H1 (cell line): ENCODE measurements at places on chromosomes 16 and 17. TPM values are rescaled to one million over a fixed set of nuclear protein-coding genes. Genes with fewer than 3 reads are reported as not detected.

Gene GP1BA
- polyA plus RNA-seq = not detected in 2 replicates

Gene STX4
- 25.8 and 32.1 TPM in 2 replicates for polyA plus RNA-seq

Gene BAHCC1
- 0.26 and 0.61 TPM in 2 replicates for polyA plus RNA-seq

Gene HAS3
- polyA plus RNA-seq = 32.1 and 36.3 TPM in 2 replicates

Gene CIAO3
- 20.0 and 29.6 TPM in 2 replicates for polyA plus RNA-seq

Gene TBC1D3
- polyA plus RNA-seq = not detected in 2 replicates

Gene ACSM2A
- polyA plus RNA-seq = not detected in 2 replicates

Gene SLC5A10
- polyA plus RNA-seq = 0.05 and 0.11 TPM in 2 replicates

Gene TEX14
- 0.55 and 0.83 TPM in 2 replicates for polyA plus RNA-seq

Gene MT1E
- polyA plus RNA-seq = 109 and 117 TPM in 2 replicates

Gene CLEC16A
- polyA plus RNA-seq = 7.6 and 10.4 TPM in 2 replicates

Gene CLEC18C
- polyA plus RNA-seq = 0.11 and 0.52 TPM in 2 replicates

Gene SEPTIN12
- polyA plus RNA-seq = 0.08 and 0.24 TPM in 2 replicates

Gene PCYT2
- polyA plus RNA-seq = 31.3 and 37.7 TPM in 2 replicates

Gene NPIPA3
- 0.88 and 2.0 TPM in 2 replicates for polyA plus RNA-seq

Gene GRIN2A
- polyA plus RNA-seq = 0.18 and 0.42 TPM in 2 replicates

Gene RASL10B
- 17.5 and 21.8 TPM in 2 replicates for polyA plus RNA-seq

Gene KRT16
- not detected in 2 replicates for polyA plus RNA-seq

Gene CD300LF
- not detected in 2 replicates for polyA plus RNA-seq

Gene MYH2
- polyA plus RNA-seq = 1.0 and 2.7 TPM in 2 replicates

Gene PPY
- 0.26 TPM in 1 of 2 replicates, not detected in the other for polyA plus RNA-seq

Gene SHISA9
- polyA plus RNA-seq = 25.6 and 28.7 TPM in 2 replicates

Gene LRRC37A
- 1.1 and 1.4 TPM in 2 replicates for polyA plus RNA-seq

Gene AANAT
- 0.53 and 1.1 TPM in 2 replicates for polyA plus RNA-seq

Gene PRAC1
- polyA plus RNA-seq = not detected in 2 replicates

Gene SLFN14
- polyA plus RNA-seq = 0.03 TPM in 1 of 2 replicates, not detected in the other

Gene OTOP2
- polyA plus RNA-seq = 0.23 and 0.27 TPM in 2 replicates

Gene KRTAP4-4
- polyA plus RNA-seq = not detected in 2 replicates

Gene RUNDC3A
- 13.8 and 15.6 TPM in 2 replicates for polyA plus RNA-seq

Gene TBC1D3H
- polyA plus RNA-seq = not detected in 2 replicates

Gene ZNF652
- polyA plus RNA-seq = 7.3 and 13.5 TPM in 2 replicates

Gene PRR35
- polyA plus RNA-seq = 0.38 and 0.52 TPM in 2 replicates

Gene PAM16
- polyA plus RNA-seq = 198 and 228 TPM in 2 replicates

Gene NPIPB9
- polyA plus RNA-seq = 0.41 and 0.42 TPM in 2 replicates

Gene TBC1D3C
- polyA plus RNA-seq = 0.68 TPM in 1 of 2 replicates, not detected in the other

Gene MGAT5B
- 7.9 and 12.7 TPM in 2 replicates for polyA plus RNA-seq

Gene MMP25
- polyA plus RNA-seq = 7.7 and 14.8 TPM in 2 replicates

Gene DRC7
- 0.13 and 0.14 TPM in 2 replicates for polyA plus RNA-seq

Gene TTYH2
- polyA plus RNA-seq = 9.2 and 17.3 TPM in 2 replicates

Gene FNDC8
- not detected in 2 replicates for polyA plus RNA-seq

Gene EPN3
- 6.7 and 8.1 TPM in 2 replicates for polyA plus RNA-seq

Gene HOXB9
- not detected in 2 replicates for polyA plus RNA-seq

Gene CMTM2
- not detected in 2 replicates for polyA plus RNA-seq

Gene CCDC154
- 0.15 and 0.58 TPM in 2 replicates for polyA plus RNA-seq

Gene KRT33B
- polyA plus RNA-seq = not detected in 2 replicates

Gene WDR81
- 9.1 and 12.9 TPM in 2 replicates for polyA plus RNA-seq

Gene KRT25
- not detected in 2 replicates for polyA plus RNA-seq
